ENCODE measurements at places on chromosomes 12 and 14. TPM values are rescaled to one million over a fixed set of nuclear protein-coding genes. Genes with fewer than 3 reads are reported as not detected.

DNA sequence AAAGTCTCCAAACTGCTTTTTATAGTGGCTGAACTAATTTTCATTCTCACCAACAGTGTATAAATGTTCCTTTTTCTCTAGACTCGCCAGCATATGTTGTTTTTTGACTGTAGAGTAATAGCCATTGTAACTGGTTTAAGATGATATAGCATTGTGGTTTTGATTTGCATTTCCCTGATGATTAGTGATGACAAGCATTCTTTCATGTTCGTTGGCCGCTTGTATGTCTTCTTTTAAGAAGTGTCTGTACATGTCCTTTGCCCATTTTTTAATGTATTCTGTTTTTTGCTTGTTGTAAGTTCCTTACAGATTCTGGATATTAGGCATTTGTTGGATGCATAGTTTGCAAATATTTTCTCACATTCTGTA is 404.9 kb downstream of the FLRT2 start:
- no peak for DNase-seq

DNA sequence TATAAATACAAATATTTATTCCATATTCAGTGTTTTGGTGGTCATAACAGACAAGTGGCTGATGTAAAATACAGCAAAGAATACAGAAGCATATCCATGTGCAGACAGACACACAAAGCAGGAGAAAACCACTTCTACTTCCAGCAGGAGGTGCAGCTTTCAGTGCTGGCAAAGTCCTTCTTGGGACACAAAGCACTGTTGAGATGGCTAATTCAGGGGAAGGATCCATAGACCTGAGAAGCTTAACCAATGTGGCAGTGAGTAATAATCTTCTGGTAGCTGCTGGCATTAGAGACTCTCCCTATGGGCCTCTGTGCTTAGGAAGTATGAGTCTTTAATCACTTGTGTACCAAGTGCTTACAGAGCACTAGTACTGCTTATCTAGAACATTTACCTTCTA is 26.8 kb downstream of the AMN1 start:
- DNase-seq = no peak

DNA sequence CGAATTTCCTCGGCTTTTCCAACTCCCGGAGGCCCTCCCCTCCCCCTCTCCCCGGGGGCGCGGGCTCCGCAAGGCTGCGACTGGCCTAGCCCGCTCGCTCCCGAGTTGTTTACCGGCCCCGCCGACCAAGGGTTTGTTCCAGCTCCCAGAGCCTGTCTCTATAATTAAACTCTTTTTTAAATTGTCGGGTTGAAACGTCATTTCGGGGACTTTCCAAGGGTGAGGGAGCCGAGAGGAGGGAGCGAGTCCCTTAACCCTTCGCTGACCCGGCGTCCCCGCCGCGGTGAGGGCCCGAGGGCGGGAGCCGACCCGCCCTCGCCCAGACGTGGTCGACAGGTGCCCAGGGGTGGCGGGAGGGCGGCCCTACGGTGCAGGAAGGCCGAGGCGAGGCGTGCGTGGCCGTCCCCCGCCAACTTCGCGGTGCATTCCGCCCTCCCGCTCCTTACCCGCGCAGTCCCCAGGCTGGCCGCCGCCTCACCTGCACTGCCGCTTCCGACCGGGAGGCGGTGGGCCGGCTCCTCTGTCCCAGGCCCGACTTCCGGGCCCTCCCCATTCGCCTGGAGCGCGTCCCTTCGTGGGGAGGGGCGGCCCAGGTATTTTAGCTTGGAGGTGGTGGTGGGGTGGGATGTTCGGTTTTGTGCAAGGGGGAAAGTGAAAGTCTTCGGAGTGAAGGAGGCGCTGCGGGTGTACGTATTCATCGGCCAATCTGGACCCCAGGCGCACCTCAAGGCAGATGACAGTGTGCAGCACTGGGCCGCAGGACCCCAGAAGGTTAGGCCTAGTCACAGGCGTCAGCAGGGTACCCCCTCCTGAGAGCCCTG is 2.9 kb upstream of the ZFP36L1 start:
- DNase-seq = no peak

- no peak for DNase-seq
These were observed 6.9 kb upstream of the SVOP start for GRCh38 chr12:109027767-109028166.

DNA sequence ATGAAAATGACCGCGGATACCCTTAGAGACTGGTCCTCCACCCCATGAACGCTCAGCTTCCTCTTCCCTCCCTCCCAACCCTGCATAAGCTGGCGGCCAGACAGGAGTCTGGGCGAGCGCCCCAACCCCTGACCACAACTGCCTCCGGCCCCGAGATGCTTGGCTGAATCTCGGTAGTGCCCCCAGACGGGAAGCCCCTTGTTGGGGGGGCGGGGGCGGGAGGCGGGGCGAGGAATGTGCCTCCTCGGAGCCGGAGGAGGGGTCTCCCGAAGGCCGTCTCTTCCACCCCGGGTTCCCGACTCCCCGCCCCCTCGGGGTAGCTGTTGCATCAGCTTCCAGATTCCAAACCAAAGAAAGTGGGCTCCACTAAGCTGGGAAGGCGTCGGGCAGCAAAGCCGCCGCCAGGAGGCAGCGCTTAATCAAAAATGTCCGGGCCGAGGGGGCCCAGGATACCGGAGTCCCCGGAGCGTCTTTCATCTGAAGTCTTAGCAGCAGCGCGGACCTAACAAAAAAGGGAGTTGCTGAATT is 7.1 kb upstream of the MRPL52 start:
- no peak for DNase-seq

DNA sequence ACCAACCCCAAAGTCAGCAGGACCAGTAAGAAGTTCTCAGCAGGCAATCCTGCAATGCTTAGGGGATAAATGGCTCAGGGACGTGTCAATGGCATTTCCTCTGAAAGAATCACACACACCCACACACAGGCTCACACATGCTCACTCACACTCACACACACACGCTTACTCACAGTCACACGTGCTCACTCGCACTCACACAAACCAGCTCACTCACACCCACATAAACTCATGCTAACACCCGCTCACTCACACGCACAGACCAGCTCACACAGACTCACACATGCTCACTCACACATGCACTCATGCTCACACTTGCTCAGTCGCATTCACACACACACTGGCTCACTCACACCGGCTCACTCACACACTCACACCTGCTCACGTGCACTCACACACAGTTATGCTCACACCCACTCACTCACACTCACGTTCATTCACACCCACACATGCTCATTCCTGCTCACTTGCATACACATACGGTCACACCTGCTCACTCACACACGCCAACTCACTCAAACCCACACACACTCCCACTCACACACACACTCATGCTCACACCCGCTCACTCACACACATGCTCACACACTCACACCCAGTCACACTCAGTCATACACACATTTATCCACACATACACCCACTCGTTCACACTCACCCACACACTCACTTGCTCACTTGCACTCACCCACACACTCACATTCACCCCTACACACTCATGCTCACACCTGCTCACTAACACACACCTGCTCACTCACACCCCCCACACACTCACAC is 436.8 kb downstream of the BCL11B start:
- no peak for DNase-seq

GRCh38 chr12:130157998-130158753 is 4.1 kb upstream of the FZD10 start:
- DNase-seq = no peak

DNA sequence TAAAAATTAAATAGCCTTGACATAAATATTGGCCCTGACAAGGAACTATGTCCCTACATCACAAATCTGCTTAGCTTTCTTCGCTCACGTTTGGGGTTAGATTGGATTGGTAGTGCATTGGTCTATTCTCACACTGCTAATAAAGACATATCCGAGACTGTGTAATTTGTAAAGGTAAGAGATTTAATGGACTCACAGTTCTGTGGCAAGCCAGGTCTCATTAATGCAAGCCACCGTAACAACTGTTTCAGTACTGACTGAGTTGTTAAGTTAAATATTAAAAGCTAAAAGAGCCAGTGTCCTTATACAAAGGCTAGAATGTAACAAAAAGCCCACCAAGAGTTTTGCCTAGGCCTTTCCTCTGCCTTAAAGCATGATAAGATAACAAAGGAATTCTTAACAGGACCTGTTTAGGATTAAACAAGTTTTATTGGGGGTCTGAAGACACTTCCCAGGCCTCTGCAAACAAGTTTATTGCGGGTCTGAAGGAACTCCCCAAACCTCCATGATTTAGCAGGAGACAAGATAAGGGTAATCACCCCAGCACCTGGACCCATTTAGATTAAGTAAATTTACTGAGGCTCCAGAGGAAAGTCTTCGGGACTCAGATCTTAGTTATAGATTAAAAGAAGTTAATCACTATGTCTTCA is 88.2 kb upstream of the PTGDR start:
- peak; percentile 9 for DNase-seq

DNA sequence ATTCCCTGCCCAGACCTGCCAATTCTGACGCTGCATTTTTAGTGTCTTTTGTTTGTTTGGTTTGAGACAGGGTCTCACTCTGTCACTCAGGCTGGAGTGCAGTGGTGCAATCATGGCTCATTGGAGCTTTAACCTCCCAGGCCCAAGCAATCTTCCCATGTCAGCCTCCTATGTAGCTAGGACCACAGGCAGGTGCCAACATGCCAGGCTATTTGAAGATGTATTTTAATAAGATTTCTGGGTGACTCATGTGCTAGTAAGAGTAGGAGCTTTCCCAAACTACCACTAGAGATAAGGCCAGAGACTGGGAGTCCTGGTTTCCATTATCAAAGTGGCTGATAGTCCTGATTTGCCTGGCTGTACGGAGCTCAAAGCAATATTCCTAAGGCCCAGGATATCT is 693.3 kb downstream of the MED13L start:
- no peak for DNase-seq

DNA sequence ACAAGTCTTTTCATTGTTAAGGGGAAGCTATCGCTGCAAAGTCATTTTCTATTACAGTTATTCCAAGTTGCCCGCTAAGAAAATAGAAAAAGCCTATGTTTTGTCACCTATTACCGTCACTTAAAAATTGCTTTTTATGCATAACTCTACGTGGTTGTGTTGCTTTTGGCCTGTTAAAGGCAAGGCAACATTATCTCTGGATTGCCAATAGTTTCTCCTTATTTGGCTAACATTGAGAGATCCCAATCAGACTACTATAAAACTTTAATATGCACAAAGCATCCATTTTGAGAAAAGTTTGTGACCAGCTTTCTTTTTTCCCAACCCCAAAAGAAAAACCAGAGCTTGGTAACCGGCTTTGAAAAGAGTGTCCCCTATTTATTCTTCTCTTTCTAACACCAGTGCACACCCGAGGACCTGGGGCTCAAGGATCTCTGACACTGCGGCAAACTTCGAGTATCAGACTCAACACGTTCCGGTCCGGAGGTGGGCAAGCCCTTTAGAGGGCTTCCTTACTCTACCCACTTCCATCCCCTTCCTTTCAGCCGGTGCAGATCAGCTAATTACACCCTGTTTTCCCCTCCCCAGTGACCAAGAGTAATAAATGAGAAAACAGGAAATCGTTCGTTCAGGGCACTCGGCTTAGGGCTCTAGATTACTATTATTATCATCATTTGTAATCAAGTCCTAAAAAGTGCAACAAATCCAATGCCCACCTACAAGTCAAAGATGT is 1.2 kb downstream of the PPP1R12A start:
- DNase-seq = no peak

GRCh38 chr12:92608151-92609091 is 94.4 kb upstream of the PLEKHG7 start:
- DNase-seq = no peak

GRCh38 chr12:110171186-110171538 is 47.0 kb downstream of the IFT81 start:
- no peak for DNase-seq

GRCh38 chr14:53692885-53693284 is 263.7 kb downstream of the BMP4 start:
- DNase-seq = no peak

DNA sequence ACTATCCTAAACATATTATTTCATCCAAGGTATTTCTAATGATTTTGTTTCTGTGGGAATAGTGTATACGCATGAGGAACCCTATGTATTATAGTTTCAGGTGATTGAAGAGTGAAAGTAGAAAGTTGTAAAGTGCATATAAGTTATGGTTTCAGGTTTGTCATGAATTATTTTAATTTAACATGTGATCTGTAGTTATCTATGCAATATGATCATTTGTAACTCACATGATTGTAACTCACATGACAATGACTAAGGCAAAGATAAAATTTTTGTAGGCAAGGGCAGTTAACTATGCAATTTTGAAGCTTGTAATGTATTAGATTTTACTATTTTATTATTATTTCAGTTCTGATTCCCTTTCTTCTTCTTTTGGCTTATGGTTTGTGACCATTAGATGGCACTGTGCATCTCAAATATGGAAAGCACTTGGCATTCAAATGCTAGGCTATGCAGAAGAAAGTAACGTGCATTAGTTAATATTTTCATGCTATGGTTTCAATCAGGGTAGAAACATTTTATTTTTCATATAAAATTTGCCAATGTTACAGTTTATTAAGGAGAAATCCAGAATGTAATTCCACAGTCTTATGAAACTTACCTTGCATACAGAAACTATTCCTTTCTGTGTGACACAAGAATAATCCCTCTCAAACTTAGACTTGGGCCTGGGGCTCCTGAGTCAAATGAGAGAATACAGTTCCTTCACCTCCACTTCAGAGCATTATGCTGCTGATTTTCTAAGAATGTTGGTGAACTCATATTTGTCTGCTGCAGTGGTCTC is 15.8 kb upstream of the TMEM30B start:
- no peak for DNase-seq

DNA sequence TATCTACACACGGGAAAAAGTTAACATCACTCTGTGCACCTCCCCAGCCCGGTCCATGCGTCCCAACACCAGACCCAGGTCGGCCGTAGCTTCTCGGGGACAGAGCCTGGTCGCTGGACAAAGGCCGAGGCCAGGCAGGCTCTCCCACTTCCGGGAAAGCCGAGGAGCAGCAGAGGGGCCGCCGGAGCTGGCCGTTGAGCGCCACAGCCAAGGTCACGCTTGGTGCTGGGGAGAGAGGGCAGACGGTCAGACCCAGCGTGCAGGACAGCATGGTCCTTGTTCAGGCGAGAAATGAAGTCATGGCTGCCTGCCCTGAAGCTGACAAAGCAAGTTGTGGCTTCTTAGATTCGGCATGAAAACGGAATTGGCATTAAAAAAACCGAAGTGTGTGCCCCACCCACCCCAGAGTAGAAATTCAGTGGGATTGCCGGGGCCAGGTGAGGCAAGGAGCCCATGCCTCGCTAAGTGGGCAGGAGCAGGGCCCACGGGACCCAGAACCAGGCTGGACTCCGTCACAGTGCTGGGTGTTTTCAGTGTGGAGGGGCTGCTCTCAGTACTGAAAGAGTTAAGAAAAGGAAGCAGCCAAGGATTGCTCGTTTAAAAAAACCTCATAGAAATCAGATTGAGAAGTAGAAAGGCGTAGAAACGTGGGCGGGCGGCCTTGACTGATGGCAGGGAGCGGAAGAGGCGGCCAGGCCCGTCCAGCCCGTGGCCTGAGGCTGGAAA is 4.3 kb downstream of the ARL6IP4 start:
- no peak for DNase-seq

HOTAIR gene
- total RNA-seq = 0.55 TPM

GDF3 gene
- not detected for total RNA-seq

POTEG gene
- not detected for total RNA-seq

NGB gene
- not detected for total RNA-seq

TSPAN19 gene
- 0.92 TPM for total RNA-seq

FAM186B gene
- 0.21 TPM for total RNA-seq

Data from kidney epithelial cell (primary cell).